SHP77 treated with DMSO at 0.1 percent for 48 hours (cell line): ENCODE measurements at places on chromosomes 4 and X.

- no peak for DNase-seq
Measured at GRCh38 chrX:38837389-38837788, 36.1 kb downstream of the MID1IP1 start.

DNA sequence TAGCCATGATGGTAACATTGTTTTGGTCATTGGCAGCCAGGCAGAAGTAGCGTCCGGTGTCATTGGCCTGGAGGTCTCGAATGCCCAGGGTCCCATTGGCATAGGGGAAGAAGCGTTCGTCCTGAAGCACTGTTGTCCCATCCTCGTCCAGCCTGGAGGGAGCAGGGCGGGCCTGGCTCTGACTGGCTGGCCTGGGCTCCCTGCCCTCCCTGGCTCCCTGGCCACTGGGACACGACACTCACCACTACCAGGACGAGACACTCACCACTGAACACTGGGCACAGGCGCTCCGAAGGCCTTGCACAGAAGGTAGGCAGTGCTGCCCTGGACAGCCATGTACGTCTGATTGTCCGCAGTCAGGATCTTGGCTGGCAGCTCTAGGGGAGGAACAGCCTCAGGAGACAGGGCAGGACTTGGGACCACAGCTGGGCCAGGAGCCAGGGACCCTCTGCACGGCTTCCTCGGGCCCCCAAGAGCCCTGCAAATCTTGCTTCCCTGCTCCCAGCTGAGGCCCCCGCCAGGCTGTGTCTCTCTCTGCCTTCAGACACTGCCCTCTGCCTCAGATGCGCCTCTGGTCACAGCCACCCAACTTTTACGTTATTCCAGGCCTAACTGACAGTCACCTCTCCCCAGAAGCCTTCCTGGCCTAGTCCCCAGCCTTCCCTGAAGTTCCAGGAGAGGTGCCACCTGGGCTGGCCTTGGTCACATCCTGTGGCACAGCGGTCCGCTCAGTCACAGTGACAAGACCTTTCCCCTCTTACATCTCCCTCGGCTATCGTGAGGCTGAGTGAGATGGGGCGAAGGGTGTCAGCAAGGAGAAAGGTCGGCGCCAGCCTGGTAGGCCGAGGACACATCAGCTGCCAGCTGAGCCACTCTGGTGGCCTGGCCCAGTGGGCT, 17.1 kb downstream of the L1CAM start:
- DNase-seq: no peak

- DNase-seq: no peak
Measured at GRCh38 chrX:75547783-75548182, 24.9 kb upstream of the ZDHHC15 start.

GRCh38 chr4:177464026-177464425, 21.8 kb upstream of the AGA start:
- DNase-seq: no peak

DNA sequence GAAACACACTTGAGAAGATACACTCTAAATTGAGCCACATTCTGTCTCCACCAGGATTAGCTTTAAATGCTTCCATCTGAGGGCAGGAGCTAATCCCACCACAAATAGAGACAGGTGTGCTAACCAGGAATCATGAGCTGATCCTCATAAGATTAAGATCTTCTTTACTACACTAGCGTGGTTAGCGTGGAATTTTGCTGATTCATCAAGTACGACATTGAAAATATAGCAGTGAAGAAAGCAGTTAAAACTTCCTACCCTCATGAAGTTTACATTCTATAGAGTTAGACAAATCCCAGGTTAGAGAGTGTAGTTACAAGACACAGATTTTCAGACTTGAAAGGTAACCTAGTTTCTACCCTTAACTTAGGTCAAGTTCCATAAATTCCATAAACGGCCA, 5.3 kb upstream of the APELA start:
- DNase-seq: no peak

GRCh38 chrX:134543288-134543687, 83.3 kb downstream of the HPRT1 start:
- DNase-seq: no peak
